Uterus (tissue), 4 donors: ENCODE measurements at places on chromosomes 3 and 15.

GRCh38 chr15:59993950-59994401, 10.1 kb upstream of the FOXB1 start:
- DNase-seq = no peak

DNA sequence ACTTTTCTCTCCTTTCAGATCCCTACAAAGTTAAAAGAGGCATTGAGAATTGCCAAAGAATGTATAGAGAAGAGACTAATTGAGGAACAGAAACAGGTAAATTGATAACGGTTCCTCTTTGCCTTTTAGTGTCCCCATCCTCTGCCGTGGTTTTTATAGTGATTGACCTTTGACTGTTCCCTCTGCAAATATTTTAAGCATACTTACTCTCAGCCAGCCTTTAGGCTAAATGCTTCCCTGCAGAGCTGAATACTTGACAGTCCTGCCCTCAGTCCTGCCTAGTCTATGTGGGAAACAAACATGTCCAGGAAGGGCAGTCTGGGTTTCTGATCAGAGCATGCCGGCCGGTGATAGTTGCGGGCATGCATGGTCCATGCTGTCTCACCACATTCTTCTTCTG, 24.7 kb downstream of the PDHB start:
- DNase-seq = no peak

DNA sequence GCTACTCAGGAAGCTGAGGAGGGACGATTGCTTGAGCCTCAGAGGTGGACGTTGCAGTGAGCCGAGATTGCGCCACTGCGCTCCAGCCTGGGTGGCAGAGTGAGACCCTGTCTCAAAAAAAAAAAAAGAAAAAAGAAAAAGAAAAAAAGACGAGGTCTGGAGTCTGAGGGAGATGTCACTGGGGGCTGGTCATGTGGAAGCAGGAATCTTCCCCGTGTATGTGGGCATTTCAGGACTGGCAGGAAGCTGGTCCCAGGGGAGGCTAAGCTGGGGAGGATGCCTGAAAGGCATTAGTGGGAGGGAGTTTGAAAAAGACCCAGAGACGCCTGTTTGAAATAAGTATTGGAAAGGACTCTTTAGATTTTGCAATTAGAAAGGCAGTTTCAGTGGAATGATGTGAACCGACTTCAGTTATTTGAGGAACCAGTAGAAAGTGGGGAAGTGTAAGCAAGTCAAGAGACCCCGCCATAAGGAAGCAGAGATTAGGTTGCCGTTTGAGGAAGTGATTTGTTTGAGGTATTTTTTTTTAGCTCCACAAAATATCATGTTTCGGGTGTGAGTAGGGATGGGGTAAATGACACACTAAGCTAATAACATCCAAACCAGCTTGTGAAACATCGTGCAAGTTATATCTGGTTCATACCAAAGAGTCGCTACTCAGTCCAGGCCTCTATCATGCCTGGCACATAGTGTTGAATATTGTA, 55.5 kb downstream of the ST6GAL1 start:
- DNase-seq = no peak

- no peak for DNase-seq
Measured at GRCh38 chr3:69031635-69032034, 18.2 kb upstream of the EOGT start.

DNA sequence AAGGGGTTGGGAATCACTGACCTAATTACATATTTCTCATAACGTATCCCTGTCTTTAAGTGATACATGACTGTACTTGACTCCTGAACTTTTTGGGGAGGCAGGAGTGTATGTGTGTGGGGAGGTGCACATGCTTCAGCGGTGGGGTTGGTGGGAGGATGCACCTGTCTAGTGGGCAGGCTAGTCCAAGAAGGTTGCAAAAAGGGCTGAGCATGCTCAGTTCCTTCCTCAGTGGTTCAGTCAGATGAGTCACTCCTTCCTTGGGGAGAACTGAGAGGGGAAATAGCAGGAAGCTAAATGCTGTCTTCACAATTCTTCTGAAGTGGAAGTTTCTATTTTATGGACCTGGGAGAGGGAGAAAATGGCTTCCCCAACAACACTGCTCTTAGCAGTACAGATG, 24.6 kb upstream of the AP4E1 start:
- no peak for DNase-seq

DNA sequence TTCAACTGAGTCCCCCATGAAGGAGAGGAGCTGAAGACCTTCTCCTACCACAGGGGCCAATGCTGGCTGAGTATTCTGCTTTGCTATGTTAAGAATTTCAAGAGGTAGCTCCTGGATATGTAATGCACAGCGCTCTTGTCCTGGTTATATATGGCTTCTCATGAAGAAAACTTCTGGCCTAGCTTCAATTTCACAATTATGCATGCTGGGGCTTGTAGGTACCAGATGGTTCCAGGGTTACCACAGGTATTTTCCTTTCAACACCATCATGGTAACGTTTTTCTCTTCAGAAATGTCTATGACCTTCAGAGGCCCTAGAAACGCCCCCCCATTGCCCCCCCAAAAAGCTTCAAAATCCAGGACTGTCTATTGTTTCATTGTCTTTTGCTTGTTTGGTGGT, 311.7 kb upstream of the ICE2 start:
- DNase-seq = no peak

GRCh38 chr15:73844356-73844755, 29.0 kb upstream of the TBC1D21 start:
- DNase-seq = no peak

- DNase-seq = no peak
Measured at GRCh38 chr3:177286034-177286433, 88.8 kb upstream of the TBL1XR1 start.

DNA sequence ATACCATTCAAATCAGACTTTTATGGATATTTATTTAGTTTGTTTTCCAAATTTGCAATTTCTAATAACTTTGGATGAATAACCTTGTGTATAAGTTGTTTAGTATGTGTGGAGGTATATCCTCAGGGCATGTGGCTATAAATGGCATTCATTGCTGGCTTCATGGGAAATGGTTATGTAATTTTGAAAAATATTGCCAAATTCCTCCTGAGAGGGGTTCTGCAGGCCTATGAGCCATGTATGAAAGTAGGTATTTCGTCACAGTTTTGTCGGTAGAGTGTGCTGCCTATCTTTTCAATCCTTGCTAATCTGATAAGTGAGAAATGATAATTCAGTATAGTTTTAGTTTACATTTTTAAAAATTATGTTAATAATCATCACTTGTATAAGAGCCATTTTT, 256.4 kb upstream of the ZNF385D start:
- DNase-seq = no peak

GRCh38 chr3:69166446-69166845, 44.1 kb upstream of the LMOD3 start:
- no peak for DNase-seq

- no peak for DNase-seq
Measured at GRCh38 chr3:197592361-197593045, 36.7 kb upstream of the BDH1 start.

DNA sequence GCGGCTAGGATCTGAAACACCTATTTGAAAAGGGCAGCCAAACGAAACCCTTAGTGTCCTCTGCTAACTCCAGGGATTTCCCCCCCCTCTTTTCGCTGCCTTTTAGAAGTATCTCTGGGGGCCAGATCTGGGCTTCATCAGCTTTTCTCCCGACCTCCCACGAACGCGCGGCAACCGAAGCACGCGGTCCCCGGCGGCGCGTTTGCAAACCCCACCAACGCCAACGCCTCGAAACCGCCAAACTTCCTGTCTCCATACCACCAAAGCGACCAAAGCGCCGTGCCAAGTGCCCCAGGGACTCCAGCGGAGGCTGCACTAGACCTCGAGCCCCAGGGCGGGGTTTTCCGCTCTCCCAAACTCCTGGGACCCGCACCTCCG, 155.8 kb upstream of the FRMD4B start:
- DNase-seq = no peak

GRCh38 chr3:151673974-151674373, 59.8 kb upstream of the AADACL2 start:
- DNase-seq = no peak

GRCh38 chr15:89410039-89410435, 75.4 kb upstream of the POLG start:
- DNase-seq = no peak

DNA sequence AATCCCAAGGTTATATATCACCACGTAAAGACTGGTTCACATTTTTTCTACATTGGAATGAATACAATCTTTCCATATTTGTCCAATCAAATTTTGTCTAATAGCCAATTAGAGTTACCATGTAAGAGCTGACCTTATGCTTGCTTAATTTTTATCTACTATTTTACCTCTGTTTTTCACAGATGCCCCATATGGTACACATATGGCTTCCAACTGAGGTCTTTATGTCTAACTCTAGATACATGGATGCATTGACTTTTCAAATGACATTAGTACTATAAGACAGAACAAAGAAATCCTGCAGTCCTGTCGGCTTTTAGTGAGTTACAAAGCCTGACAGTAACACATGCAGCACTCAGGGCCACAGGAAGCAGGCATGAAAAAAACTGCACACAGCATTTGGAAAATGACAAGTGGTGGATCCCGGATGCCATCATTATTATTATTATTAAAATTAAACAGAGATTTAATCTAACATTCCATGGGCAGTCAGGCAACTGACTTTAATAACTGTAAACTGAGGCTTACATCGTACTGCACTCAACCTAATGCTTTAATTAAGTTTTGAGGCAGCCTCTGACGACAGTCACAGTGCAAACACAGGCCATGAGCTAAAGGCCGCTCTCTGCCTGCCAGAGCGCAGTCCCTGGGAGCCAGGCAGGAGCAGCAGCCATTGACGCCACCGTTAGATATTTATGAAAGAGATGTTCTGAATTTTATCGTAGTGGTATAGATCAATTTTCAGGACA, 113.9 kb upstream of the TMCO5A start:
- no peak for DNase-seq

DNA sequence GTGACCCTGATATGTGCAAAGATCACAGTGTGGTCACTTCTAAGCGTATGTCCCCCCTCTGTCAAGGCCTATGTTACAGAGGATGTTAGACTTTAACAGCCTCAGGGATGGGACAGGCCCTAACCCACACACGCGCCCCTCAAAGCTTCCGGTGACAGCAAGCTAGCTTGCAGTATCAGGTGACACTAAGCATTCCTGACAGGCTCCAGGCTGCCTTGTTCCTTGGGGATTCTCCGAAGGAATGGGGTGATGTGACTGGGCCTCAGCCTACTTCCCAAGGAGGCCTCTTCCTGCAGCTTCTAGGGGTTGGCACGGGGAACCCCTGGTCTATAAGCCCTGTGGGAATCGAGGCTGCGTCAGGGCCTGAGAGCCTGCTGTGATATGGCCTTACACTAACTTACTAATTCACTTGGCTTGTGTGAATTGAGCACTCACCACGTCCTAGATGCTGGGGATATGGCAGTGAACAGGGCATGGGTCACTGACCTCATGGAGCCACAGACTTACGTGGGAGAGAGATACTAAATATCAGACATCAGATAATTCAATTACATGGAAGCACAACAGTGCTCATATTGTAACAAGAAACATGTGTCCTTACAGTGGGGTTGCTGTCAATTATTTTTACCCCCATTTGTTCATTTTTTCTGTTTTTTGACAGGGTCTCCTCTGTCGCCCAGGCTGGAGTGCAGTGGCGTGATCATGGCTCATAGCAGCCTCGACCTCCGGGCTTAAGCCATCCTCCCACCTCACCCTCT, 11.4 kb upstream of the SPTBN5 start:
- no peak for DNase-seq

GRCh38 chr3:127888156-127888555, 26.9 kb upstream of the KBTBD12 start:
- DNase-seq = no peak

DNA sequence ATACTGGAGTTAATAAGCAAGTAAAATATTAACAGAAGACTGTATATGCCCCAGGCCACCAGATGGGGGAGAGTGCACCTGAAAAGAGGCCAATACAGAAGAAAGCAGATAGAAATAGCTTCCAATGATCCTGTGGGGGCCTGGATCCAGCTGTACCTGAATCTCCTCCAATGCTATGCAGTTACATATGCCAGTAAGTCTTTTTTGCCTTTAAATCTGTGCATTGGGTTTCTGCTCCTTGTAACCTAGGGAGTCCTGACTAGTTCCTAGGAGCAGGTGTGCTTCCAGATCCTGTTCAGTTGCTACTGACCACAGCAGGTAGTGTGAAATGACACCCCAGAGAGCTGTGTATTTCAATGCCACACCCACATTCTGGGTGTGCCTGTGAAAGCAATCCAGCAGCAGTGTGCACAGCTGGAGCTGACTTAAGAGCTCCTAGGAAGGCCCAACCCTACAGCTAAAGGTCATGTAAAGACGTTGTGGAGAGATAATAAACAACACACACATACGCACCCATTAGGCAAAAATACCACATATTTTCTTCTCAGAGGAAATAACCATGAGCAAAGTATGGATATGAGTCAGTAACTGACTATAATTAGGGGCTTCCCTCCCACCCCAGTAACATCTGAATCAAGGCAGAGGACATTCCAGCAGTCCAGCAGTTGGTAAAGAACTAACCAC, 62.2 kb upstream of the AKAP13 start:
- no peak for DNase-seq

DNA sequence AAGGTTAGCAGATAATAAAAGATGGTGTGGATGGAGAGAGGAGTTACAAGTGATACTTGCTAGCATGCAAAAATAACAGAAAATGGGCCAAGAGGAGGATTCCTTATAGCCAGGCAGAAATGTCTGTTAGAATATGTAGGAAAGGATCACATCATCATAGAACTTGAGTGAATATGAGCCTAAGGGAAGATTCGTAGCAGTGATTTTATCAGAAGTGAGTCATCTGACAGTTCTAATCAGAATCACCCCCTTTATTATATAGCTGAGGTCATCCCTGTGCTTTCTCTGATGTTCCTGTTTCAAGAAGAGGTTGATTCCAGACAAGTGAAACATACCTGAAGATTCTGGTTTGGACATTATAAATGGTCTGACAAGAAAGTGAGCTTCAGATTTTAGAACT, 22.9 kb downstream of the EXOG start:
- no peak for DNase-seq

DNA sequence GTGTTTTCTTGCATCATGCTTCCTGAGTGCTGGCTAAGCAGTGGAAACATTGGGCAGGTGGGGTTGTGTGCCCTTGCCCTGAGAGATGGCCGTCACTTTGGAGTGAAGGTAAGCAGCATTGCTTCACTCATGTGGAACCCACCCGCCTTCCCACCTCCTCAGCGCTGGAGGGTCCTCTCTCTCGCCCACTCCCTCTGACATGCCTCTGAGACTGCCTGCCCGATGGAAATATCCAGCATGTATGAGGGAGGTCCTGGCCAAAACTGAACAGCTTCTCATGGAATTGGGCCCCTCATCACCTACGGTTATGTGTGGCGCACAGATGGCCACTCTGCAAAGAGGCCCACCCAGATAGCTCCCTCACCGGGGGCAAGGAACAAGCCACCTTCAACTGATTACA, 48.6 kb downstream of the SMAD3 start:
- no peak for DNase-seq

DNA sequence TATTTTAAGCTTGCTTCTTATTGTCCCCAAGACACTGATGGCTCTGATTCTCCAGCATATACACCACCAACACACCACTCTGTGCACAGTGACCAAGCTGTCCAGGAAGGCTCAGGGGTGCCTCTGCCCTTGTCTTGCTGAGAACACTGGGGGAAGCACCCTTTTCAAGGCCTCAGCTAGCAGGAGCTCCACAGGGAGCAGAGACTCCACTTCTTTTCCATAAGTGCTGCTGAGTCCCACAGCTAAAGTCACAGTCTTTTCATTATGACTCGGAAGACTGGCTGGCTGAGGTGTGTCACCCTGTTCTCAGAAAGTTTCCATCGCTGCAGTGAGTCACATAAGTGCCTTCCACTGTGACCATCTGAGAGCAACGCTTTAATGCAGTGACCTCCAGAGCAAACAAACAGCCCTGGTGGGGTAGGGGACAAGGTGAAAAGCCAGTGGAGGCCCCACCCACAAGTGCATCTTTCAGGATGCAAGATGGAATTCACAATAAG, 226.9 kb upstream of the CHRNA7 start:
- DNase-seq = no peak
